OCI-M1 (cell line): ENCODE measurements at places on chromosomes 12 and 14.

DNA sequence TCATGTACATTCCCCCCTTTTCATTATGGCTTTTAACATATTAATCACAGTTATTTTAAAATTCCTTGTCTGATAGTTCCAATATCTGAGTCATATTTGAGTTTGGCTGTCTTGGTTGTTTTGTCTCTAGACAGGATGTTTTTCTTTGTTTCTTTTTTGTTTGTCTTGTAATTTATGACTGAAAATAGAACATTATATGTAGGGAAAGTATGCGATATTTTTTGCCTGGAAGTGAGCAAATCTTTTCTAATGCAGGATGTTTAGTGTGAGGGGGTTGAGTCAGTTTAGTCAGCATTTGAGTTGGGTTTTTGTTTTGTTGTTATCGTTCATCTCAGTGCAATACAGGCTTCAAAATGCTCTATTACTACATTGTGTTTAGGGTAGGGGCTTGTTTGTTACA lies 239.7 kb downstream of the SNAPC1 start:
- DNase-seq: no peak

- DNase-seq: no peak
Observed at GRCh38 chr12:46555406-46555852, 182.9 kb upstream of the SLC38A2 start.

DNA sequence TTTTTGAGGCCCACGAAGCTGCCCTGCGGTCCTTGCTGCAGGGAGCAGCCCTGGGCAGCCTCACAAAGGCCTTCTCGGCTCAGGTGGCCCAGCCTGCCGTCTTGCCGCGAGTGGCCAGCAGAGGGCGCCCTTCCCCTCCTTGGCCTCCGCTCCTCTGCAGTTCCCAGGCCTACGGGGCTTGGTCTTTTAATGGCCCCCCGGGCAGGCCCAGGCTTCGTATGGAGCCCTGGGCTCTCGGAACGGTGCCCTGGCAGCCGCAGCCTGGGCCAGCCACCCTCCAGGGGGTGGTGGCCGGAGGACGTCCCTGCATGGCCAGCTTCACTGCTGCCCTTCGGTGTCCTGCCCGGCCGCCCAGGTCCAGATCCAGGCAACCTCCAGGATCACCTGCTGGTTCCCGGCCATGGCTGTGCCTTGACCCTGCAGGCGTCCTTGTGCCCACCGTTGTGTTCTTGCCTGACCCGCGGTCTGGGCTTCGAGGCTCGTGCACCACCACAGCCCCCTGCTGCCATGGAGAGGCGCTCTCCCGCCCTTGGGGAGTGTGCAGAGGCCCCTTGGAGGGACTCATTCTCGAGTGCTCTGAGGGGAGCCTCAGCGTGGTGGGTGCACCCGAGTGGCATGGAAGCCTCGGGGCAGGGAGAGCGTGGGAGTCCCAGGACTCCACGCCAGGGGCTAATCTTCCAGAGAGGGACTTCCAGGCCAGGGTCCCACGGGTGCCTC lies 9.4 kb downstream of the ASPG start:
- DNase-seq: peak; percentile 67

DNA sequence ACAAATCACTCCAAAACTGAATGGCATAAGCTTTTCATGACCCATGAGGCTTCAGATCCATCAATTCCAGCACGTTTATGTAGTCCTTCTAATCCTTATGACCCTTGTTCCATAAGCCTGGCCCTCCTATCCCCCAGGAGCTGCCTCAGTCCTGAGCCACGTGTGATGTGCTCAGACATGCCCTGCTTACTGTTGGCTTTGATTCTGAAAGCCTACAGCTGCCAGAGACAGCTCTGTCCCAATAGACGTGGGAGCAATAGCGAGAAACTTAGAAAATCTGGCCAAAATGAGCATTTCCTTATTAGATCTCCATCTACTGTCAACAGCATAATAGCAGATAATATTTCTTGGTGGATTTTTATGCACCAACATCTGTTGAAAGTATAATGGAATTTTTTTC lies 33.2 kb downstream of the DUSP6 start:
- DNase-seq: no peak

GRCh38 chr14:89519040-89519439 lies 102.0 kb upstream of the FOXN3 start:
- no peak for DNase-seq

DNA sequence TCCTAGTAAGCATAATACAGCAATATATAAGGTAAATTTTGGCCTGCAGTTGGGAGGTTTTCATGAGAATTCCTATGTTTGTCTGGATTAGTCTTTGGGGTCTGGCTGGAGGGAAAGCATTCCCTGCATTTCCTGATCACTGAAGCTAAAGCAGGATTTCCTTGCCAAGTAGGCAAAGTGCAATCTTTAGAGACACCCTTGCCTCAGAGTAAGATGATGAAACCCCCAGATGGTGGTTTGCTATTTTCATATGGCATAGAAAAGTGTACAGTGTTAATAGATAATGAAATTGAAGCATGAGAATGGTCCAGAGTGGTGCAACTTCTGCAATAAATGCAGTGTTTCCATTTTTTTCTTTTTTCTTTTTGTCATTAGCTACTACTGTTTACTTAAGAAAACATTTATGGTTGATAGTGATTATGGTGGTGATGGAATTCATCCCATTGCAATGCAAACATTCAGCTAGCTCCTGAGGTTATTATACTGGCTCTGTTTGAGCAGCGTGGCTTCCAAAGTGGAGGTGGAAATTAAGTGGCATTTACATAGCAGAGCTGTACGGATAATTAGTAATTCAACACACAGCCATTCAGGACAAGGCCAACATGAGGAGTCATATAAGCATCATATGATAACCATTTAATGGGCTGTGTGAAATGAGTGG lies 276.3 kb downstream of the DUSP6 start:
- no peak for DNase-seq

DNA sequence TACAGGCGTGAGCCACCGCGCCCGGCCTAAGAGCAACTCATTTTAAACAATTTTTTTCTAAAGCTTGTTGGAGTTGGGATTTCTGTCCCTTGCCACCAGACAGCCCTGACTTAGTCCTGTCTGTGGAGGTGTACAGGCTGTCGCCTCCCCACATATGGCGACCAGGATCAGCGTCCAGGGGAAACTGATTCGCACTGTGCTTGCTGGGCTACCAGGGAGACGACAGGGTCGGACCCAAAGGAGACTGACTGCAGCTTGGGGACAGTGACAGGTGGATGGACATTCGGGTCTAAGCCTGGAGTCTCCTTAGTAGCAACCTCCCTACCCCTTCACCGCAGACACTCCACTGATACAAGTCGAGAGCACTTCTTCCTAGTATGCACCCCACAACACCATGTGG lies 40.3 kb downstream of the TRAFD1 start:
- DNase-seq: no peak

- no peak for DNase-seq
Observed at GRCh38 chr12:53074999-53075370, 4.2 kb downstream of the SPRYD3 start.

GRCh38 chr14:91299121-91300115 lies 54.9 kb upstream of the GPR68 start:
- DNase-seq: no peak

DNA sequence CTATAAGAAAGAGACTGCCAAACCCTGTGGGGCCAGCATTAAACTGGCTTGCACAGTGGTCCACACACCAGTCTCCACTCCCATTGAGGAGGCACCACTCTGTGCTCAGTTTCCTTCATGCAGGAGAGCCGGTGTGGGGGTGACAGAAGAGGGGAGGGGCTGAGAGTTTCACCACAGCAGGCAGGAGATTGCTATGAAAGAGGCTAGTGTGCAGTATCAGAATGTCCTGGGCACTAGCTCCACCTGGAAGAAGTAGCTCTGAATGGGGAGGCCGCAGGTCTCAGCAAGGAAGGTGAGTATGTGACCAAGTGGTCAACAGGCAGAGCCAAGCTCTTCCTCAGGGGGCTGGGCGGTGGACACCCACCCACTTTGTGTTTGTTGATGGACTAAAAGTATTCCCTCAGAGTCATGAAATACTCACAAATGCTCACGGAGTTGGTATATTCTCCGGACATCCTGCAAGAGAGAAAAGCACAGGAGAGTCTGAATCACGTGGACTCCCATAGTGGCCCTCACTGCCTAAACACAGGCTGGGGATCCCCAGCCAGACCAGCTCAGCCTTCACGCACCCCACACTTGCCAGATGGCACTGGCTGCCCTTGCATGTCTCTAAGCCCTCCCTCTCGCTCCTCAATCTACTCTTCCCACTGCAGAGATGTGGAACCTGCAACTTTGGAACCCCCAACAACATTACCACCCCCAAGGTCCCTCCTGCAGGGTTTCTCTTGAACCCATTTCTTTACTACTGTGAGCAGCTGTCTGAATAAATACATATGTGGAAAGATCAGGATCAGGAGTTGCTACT lies 7.8 kb upstream of the KRT72 start:
- no peak for DNase-seq

DNA sequence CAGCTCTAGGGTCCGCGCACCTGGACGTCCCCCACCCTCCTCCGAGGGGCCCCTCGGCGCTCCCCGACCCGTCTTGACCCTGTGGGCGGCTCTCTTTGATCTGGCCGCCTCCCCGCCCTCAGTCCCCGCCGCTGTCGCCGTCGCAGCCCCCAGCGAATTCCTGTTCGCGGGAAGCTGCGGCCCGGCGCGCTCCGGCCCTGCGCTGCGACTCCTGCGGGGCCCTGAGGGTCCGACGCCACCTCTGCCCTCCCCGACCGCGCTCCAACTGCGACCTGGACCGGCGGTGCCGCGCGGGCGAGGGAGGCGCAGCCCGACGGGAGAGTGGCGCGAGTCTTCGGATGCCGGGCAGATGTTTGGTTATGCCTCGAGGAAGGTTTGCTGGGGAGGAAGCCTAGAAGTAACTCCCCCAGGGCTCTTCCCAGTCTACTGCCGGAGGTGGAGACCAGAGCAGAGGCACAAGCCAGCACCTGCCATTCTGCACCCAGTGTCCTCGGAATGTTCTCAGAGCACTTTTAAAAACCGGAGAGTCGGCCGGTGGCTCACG lies 440 bp upstream of the ISM2 start:
- no peak for DNase-seq

GRCh38 chr12:128276471-128276870 lies 9.5 kb downstream of the TMEM132C start:
- no peak for DNase-seq

GRCh38 chr12:108284163-108284562 lies 54.9 kb downstream of the CMKLR1 start:
- DNase-seq: no peak

DNA sequence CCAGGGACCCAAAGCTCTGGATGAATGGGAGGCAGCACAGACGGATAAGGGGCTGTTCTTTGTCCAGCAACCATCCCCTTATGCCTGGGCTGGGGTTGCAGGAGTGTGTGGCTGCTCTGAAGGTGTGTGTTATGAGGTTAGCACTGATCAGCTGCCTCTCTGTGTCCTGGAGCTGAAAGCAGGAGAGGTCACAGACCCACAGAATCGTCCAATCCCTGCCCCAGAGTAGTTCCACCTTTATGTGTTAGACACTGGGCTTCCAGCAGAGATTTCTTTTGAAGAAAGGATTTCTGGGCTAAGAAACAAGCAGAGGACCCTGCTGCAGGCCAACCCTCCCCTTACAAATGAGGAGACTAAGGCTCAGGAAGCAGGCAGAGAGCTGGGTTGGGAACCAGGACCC lies 62.4 kb downstream of the ARL6IP4 start:
- no peak for DNase-seq

- no peak for DNase-seq
Observed at GRCh38 chr12:46676797-46677520, 148.8 kb downstream of the SLC38A4 start.

DNA sequence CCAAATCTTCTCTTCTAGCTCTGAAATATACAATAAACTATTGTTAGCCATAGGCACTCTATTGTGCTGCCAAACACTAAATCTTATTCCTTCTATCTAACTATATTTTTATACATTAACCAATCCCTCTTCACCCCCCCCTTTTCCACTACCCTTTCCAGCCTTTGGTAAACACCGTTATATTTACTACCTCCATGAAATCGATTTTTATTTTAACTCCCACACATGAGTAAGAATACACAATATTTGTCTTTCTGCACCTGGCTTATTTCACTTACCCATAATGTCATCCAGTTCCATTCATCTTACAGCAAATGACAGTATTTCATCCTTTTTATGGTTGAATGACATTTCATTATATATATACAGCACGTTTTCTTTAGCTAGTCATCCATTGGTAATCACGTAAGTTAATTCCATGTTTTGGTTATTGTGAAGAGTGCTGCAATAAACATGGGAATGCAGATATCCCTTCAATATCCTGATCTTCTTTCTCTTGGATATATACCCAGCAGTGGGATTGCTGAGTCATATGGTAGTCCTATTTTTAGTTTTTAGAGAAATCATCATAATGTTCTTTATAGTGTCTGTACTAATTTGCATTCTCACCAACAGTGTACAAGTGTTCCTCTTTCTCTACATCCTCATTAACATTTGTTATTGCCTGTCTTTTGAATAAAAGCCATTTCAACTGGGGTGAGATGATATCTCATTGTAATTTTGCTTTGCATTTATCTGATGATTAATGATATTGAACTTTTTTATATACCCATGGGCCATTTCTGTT lies 34.2 kb upstream of the PLBD1 start:
- DNase-seq: no peak

DNA sequence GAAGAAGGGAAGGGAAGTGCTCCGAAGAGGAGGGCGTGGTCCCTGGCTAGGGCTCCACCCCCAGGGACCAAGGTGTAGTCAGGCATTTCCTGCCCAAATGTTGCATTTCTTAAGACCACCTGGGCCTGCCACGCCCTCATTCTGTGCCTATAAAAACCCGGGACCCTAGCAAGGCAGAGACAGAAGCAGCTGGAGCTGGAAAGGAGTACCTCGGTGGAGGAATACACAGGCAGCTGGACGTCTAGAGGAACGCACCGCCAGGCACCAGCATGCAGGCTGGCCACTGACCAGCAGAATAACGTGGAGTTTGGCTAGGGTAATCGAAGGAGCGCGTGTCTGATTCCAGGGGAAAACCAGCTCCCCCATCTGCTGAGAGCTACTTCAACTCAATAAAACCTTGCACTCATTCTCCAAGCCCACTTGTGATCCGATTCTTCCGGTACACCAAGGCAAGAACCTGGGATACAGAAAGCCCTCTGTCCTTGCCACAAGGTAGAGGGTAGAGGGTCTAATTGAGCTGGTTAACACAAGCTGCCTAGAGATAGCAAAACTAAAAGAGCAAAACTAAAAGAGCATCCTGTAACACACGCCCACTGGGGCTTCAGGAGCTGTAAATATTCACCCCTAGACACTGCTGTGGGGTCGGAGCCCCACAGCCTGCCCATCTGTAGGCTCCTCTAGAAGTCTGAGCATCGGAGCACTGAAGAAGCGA lies 21.0 kb downstream of the CFL2 start:
- DNase-seq: peak; percentile 46

DNA sequence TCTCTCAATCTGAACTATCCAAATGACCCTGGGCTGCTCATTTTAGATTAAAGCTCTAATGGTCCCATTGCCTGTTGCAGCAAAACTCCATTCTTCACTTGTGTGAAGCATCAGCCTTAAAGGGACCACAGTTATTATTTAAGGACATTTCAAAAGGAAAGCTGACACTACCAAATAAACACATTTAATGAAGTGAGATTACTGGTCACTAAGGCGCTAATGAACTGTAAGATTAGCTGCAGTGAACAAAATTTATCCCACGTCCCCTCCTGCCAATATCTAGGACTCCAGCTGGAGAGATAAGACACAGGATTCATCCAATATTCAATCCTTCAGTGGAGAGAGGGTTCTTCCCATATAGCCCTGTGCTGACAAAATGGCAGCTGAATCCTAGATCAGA lies 1029.2 kb upstream of the SEL1L start:
- DNase-seq: peak; percentile 3
